ENCODE measurements at places on chromosomes 5 and 9.

GRCh38 chr9:89383030-89383720 lies 64.9 kb downstream of the SECISBP2 start:
- DNase-seq, result no peak

DNA sequence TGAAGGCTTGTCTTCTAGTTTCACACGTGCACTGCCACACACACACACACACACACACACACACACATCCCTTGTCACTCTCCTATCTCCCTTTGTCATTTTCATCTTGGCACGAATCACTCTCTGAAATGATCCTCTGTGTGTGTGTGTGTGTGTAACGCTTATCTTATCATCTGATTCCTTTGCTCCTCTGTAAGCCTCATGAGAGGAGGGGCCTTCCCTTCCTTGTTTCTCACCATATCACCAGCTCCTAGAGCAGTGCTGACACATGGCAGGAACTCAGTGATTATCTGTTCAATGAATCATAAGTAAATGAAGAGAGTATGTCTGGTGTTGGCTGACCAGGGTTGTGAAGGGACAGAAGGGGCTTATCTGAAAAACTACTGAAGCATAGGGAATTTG lies 53.3 kb downstream of the PDE4D start:
- DNase-seq, result no peak

GRCh38 chr5:91058575-91058974 lies 324.5 kb downstream of the ARRDC3 start:
- no peak for DNase-seq

DNA sequence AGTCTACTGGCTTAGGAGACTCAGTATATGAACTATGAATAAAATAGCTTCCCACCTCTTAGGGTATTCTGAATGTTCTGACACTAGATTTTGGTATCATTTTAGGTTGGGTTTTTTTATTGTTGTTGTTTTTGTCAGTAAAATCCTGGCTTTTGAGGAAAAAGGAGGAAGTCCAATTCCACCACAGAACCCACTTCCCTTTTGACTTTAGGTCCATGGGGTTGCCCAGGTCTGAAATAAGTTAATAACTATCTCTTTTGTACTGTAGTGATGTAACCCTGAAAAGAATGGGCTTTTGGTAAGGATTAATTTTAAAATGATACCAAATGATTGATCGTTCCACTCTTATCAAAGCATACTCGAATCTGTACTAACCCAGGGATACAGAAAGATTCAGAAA lies 29.1 kb upstream of the IL12B start:
- DNase-seq, result no peak

DNA sequence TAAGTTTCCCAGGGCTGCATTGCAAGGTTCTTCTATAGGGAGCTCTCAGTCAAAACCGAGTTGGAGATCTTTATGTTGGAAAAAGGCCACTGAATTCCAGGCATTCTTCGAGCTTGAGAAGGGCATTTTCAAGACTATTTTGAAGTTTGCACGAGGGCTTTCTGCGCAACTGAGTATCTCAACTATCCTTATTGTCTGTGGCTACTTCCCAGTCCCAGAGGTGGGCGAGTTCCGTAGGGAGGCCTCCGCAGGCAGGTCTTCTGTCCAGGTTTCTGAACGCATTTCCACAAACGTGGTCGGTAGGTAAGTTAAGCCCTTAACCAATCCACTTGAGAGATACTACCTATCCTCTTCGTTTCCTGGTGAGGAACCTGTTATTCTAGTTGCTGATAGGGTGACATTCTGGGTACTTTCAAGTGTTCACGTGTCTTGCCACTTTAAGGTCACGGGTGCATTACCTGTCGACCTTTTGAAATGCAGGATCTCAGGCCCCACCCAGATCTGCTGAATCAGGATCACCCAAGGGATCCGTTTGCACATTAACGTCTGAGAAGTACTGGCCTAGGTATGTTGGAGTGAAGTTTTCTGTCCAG lies 51.4 kb upstream of the TJP2 start:
- no peak for DNase-seq

GRCh38 chr5:75574791-75575190 lies 36.5 kb upstream of the ANKDD1B start:
- DNase-seq, result no peak

GRCh38 chr9:113886466-113886865 lies 10.4 kb downstream of the ZNF618 start:
- DNase-seq, result no peak

DNA sequence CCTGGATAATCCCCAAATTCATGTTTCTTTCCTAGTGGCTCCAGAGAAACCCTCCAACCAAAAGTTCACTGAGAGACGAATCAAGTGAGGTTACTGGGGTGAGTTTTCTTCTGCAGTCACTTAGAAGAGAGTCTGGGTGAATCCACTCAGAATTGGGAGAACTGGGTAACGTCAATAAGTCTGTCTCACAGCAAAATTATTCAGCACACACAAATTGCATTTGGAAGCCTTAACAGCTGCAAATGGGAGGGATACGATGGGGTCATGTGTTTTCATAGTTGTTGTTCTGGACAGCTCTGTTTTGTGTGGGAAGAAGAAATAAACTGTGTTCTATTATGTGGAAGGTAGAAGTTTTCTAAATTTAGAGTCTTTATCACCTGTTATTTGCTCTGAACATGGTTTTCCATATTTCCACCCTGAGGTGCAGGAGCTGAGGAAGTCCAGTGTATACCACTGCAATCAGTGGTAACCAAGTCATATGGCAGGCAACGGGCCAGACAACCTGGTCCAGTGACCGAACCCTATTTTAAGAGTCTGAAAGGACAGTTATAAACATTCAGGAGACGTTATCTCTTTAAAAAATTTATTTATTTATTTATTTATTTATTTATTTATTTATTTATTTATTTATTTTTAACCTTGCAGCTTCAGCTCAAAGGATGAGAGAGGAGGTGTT lies 21.9 kb downstream of the MARCHF3 start:
- DNase-seq, result no peak

DNA sequence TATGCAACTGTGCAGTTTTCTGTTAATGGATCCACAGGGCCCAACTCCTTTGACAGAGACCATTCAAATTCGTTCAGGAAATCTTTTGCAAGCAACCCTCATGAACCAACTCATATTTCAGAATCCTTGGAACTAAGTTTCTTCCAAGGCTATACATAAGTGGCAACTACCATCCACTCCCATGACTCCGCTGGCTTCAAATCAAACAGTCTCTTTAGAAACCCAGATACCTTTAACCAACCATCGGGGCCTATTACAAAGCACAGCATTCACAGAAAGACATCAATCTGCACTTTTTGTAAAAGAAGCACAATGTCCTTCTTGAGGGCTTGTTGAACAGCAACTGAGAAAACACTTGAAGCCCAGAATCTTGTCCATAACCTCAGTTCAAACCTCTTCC lies 526.9 kb downstream of the DTWD2 start:
- no peak for DNase-seq

DNA sequence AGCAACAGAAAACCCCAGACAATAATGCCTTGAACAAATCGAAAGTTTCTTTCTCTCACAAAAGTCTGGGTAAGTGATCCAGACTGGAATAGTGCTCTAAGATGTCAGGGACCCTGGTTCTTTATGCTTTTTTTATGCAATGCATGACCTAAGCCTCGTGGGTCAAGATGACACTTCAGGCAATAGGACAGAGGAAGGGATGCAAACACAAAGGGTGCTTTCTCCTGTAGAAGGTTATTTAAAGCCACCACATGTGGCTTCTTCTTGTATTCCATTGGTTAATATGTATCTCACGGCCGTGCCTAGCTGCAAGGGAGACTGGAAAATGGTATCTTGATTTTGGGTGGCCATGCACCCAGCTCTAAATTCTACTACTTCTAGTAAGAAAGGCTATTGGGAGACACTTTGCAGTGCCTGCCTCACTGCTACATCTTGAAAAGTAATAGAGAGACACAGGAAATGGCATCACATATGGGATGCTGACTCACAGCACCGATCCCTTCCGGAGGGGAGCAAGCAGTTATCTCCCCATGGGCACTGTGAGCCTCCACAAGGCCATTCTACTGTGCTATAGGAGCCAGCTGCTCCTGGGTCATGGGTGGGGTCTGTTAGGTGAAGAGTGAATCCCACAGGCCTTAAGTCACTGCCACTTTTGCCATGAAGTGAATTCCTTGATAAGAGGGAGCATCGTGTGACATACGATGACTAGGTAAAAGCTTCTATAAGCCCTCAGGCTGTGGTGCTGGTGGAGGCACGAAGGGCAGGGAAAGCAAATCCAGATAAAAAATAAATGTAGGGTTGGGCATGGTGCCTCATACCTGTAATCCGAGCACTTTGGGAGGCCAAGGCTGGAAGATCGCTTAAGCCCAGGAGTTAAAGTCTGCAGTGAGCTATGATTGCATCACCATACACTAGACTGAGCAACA lies 32.5 kb upstream of the RAB14 start:
- no peak for DNase-seq

DNA sequence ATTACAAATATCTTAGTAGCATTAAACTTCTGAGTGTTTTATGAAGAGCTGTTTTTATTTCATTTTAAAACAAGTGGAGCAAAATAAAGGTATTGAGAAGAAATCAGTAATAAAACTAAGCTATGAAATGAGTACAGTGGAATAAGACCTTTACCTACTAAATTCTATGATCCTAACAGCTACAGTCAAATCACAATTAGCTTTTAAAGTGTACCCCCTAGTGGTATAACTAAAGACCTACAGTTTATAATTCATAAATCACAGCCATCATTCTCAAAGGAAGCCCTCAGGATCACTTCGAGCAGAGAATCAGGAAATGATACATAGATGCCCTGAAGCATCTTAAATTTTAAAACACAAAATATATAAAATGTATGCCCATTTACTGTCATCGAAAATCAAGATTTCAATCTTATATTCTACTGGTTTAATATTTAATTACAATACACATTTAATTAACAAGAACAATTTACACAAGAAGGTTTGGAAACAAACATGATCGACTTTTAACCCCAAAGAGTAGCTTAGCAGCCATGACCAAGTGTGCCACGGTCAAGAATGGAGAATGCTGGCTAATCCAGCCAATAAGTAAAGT lies 12.3 kb downstream of the CCNH start:
- DNase-seq, result peak; percentile 42

Data from NCI-H2171 treated with DMSO at 0.1 percent for 48 hours (cell line).